ENCODE measurements at places on chromosomes 5 and 9.

DNA sequence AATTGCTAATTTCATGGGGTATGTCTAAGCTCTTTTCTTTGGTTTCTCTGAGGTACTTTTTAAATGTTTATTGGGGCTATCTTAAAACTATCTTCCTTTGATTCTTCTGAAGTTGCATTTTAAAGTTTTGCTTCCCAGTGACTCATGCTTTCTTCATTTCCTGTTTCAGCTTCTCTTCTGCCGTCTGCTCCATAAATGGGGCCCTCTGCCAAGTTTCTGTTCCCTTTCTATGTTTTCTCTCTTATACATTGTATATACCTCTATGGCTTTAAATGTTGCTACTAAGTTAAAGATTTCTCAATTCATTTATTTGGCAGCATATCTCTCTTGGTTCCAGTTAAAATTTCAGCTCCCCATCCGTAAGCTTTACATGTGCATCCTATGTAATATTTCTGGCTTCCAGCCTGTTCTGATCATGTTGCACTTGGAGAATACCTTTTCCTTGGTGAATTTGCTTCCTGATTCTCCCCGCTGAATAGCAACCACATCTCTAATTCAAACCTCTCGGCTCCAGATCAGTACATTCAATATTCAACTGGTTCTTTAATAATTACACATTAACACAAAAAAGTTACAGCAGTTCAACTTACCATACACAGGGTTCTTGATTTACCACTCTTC lies 125.3 kb downstream of the ST8SIA4 start:
- DNase-seq, result no peak

DNA sequence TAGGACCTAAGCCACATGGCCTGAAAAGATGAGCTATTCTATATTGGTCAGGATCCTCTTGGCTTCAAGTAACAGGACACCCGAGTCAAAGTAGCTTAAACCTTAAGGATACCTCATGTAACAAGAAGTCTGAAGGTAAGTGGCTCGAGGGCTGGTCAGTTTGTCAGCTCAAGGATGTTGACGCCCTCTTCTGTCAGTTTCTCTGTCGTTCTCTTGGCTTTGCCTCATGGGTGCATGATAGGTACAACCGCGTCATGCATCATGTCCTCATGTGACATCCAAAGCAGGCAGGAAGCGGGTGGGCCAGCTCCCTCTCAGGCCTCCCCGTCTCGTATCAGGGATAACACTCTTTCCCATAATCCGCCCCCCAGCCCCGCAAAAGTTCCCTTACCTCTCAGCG lies 22.1 kb upstream of the TCERG1 start:
- DNase-seq, result no peak

GRCh38 chr9:88745276-88746001 lies 210.5 kb downstream of the NXNL2 start:
- no peak for DNase-seq

GRCh38 chr5:83428126-83428525 lies 43.4 kb upstream of the VCAN start:
- DNase-seq, result no peak

- DNase-seq, result no peak
These were observed 16.6 kb downstream of the ZFP62 start for GRCh38 chr5:180844432-180844831.

GRCh38 chr5:8686707-8687106 lies 817.8 kb downstream of the MTRR start:
- no peak for DNase-seq

DNA sequence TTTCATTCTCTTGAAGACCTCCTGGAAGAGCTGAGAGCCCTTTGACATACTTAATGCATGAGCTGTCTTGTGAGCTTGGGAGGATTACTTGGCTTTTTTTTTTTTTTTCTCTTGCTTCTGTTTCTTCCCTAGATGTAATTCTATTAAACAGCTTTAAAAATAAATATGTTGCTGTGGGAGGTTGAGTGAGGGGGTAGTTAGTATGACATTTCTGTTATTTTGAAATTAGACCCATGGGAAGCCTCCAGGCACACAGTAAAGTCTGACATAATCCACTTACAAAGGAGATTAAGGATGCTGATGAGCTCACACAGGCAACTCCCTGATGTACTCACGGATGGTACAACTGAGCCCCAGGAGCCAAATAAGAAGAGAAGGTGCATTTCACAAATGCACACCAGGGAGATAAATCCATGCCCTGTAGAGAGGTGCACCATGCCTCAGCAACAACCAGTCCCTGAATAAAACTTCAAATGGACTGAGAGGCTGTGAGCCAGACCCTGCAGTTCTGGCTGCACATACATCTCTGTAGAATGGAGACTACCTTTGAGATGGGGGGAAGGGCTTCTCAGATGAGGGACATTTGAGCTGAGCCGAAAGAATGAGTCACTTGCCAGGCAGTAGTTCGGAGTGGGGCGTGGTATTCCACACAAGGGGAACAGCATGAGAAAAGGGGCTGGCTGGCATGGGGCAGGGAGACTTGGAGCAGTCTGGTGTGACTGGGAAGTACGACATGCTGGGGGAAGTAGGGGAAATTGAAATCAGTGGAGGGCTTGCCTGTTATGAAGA lies 68.7 kb downstream of the ACTL7B start:
- peak; percentile 29 for DNase-seq

DNA sequence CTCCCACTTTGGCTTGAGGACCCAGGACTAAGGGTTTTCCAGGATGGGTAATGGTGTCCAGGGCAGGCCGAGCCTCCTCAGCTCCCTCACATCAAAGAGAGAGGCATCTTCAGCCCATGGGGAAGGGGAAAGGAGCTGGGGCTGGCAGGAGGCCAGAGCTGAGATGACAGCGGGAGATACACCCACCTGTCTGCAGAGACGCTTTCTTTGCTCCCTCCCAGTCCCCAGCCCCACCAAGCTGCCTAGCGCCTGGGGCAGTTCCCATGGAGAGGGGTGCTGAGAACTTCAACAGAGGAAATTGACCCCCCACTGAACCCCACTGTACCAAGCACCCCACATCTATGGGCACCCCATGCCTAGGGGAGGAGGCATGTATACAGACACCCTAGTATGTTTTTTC lies 10.6 kb downstream of the PCDH1 start:
- no peak for DNase-seq

- DNase-seq, result peak; percentile 24
These were observed 11.1 kb downstream of the VAV2 start for GRCh38 chr9:133980864-133981588.

- DNase-seq, result no peak
These were observed 2403.7 kb upstream of the C9orf72 start for GRCh38 chr9:29976981-29977380.

- no peak for DNase-seq
These were observed 24.1 kb downstream of the RANBP3L start for GRCh38 chr5:36277521-36278176.

- DNase-seq, result no peak
These were observed 24.0 kb downstream of the LIX1 start for GRCh38 chr5:97118261-97119006.

- DNase-seq, result no peak
These were observed 231.6 kb upstream of the VLDLR start for GRCh38 chr9:2390028-2390427.

DNA sequence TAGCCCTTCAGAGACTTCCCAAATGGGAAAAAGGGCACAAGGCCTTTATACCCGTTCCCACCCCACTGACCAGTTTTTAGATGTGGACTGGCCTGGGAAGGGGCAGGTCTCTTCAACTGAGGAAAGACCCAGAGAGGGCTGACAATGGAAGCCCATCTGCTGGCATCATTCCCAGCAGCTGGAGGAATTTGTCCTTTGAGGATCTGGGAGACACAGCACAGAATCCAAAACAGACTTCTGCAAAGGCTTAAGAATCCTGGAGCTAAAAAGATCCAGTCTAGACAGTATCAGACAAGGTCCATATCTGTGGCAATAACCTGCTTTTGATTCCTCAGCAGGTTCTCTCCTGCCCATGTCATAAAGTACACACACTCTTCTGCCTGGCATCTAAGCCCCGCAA lies 329.2 kb downstream of the TMEM167A start:
- DNase-seq, result no peak

DNA sequence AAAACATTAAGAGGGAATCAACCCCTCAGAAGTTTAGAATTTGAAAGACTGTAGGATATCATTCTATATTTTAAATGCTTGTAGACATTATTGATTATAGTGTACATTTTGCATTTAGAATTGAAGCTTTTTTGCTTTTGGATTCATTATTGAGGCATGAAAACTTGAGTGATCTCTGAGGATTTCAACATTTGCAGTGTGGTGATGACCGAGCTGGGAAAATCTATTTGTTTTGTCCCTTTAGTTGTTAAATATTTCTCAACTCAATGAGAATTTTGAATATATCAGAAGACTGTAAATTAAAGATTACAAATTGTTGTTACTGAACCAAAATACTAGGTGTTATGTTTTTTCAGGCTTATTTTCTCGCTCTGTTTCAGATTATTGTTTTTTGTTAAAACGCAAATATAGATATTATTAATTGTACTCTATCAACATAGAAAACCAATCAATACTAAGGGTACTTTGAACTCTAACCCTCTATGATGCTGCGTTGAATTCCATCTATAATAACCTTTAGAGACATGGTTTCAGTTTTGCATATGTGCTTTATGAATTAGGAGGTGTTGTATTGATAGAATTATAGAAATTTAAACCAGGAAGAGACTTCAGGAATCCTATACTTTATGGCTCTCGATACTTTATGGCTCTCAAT lies 19.3 kb upstream of the DMRTA1 start:
- DNase-seq, result no peak

DNA sequence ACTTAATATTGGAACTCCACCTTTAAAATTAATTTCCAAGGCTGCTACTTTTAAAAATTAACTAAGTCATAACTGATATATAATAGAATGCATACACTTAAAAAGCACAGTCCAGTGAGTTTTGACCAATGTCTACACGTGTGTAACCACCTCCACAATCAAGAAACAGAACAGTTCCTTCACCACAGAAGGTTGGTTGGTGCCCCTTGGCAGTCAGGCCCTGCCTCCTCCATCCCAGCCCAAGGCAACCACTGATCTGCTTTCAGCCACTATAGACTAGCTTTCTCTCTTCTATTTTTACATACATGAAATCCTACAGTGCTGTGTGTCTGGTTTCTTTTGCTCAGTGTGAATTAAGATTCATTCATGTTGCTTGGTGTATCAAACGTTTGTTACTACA lies 215.2 kb downstream of the CRB2 start:
- DNase-seq, result no peak

- no peak for DNase-seq
These were observed 52.4 kb downstream of the DMXL1 start for GRCh38 chr5:119123280-119123679.

GRCh38 chr5:172713113-172713808 lies 57.7 kb downstream of the DUSP1 start:
- DNase-seq, result peak; percentile 56

- no peak for DNase-seq
These were observed 39.3 kb upstream of the KCNIP1 start for GRCh38 chr5:170464280-170465127.

DNA sequence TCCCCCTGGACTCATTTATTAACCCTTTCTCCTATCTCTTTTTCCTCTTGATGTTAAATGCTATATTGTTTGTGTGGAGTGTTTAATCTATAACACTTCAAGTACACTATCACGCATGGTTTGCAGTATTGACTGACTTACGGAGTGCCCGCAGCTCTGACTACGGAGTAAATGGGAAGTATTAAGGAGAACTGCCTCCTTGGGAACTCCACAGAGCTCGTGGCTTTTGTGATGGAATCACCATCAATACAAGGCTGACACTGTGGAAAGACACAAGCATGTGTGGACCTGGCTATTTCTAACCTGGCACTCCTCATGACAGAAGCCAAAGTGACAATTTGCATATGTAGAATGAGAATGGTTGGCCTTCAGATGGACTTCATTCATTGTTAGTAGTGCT lies 66.2 kb downstream of the SFXN1 start:
- DNase-seq, result no peak

GRCh38 chr9:134892820-134893420 lies 12.3 kb downstream of the FCN2 start:
- no peak for DNase-seq

DNA sequence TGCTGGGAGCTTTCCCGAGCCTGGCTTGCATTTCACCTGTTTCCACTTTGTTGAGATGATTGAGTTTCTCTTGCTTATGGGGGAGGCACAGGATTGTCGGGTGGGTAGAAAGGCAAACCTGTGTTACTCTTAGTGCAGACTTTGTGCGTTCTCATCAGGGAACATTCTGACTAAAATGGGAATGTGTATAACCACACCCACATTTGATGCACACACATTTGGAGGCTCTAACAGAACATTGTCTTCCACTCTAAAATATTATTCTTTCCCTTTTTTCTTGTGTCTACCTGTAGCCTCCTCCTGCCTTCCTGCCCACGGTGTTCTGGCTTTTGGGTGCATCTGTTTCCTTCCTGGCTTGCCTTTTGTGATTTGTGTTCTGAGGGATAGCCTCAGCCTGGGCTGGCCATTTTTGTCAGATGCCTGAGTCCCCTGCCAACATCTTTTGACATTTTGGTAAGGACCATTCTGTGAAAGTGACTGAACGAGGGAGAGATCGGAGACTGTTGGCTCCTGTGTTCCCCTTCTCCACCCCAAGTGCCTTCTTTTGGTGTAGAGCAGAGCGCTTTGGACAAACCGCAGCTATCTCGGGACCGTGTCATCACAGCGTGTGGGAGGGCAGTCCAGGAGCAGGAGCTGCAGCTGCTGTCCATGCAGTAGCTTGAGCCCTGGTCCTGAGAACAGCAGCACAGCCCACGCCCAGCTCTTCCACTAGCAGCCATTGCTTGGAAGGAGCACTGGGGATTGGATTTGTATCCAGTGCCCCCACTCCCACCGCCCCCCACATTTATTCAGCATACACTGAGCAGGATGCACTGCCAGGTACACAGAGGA lies 101.4 kb downstream of the ARHGAP26 start:
- no peak for DNase-seq

GRCh38 chr5:66870708-66871107 lies 274.5 kb downstream of the MAST4 start:
- DNase-seq, result no peak

- no peak for DNase-seq
These were observed 41.8 kb upstream of the NFIL3 start for GRCh38 chr9:91465420-91465819.

- no peak for DNase-seq
These were observed 179.6 kb upstream of the PITX1 start for GRCh38 chr5:135213466-135214239.

DNA sequence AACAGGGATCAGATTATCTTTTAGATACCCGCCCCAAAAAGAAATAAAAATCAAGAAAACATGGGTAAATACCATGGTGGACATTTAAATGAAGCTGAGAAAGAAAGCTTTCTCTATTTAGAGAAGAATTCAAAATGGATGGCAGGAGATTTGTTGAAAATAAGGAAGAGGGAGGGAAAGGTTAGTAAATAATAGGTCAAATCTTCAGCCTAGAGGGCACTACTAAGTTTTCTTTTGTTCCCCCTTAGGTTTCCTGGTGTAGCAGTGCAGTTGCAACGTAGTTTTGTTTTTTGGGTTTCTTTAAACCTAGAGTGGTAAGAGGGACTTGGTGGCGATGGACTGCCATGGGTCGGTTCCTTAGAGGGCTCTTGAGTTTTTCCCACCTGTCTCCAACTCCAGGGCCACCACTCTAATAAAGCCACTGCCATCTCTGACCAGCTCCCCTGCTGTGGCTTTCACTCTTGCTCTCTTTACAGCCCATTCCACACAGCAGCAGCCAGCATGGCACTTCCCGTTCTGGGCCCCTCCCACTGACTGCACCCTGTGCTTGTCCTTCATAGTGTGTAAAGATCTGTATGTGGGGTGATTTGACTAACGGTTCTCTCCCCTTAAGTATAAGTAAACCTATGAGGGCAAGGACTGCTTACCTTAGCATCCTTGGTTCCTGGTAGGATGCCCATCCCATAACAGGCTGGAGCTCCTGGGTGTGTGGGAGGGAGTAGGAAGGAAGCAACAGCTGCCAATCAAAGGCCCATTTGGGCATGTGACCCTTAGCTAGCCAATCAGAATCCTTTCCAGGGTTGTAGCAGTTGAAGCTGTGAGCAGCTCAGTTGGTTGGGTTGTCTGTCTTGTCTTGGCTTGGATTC lies 118.3 kb downstream of the SLC1A3 start:
- DNase-seq, result no peak

Measured in NCI-H1417 (cell line).